ENCODE measurements at places on chromosomes 11 and 22. TPM values are rescaled to one million over a fixed set of nuclear protein-coding genes. Genes with fewer than 3 reads are reported as not detected.

The TMPRSS5 gene
- total RNA-seq: 0.83 TPM

The BTBD18 gene
- not detected for total RNA-seq

The CTSW gene
- total RNA-seq: not detected

The OR51B2 gene
- total RNA-seq: not detected

The TMEM151A gene
- total RNA-seq: 0.15 TPM

GRCh38 chr11:96943970-96944369, 554.2 kb downstream of the JRKL start:
- DNase-seq: no peak

The TMEM45B gene
- 13.3 TPM for total RNA-seq

GRCh38 chr22:42933485-42934091, 76.5 kb upstream of the ARFGAP3 start:
- DNase-seq: peak; percentile 91

GRCh38 chr11:112963368-112963955, 2.2 kb downstream of the NCAM1 start:
- no peak for DNase-seq

GRCh38 chr11:24949406-24949805, 452.6 kb downstream of the LUZP2 start:
- no peak for DNase-seq

- no peak for DNase-seq
These were observed 40.2 kb upstream of the ACCSL start for GRCh38 chr11:44007481-44008087.

GRCh38 chr22:49583341-49583740, 244.3 kb downstream of the BRD1 start:
- no peak for DNase-seq

The MAPK8IP1 gene
- total RNA-seq: 18.8 TPM

- no peak for DNase-seq
These were observed 263.2 kb downstream of the DCDC1 start for GRCh38 chr11:31106326-31106725.

- DNase-seq: no peak
These were observed 333.3 kb downstream of the TTC28 start for GRCh38 chr22:28346308-28346707.

- no peak for DNase-seq
These were observed 1.1 kb upstream of the RANBP1 start for GRCh38 chr22:20114506-20115475.

All from PC-9 (cell line).